ENCODE measurements at places on chromosomes 2 and 18. TPM values are rescaled to one million over a fixed set of nuclear protein-coding genes. Genes with fewer than 3 reads are reported as not detected.

DNA sequence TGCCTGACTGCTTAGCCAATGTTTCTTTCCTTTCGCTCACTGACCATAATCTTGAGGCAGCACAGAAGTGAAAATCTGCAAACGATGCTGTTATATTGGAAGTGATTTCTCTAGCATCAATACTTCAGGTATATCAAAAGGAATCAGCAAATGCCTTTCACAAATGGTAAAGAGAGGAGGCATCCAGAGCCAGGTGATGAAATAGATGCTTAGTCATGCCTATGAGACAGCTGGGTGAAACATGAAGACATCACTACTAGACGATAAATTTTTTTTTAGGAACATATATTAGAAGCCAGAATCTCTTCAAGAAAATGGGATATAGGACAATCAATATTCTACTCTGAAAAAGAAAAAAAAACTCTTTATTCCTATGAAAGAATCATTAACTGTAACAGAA lies 249.2 kb upstream of the SLC39A10 start:
- DNase-seq: no peak

DNA sequence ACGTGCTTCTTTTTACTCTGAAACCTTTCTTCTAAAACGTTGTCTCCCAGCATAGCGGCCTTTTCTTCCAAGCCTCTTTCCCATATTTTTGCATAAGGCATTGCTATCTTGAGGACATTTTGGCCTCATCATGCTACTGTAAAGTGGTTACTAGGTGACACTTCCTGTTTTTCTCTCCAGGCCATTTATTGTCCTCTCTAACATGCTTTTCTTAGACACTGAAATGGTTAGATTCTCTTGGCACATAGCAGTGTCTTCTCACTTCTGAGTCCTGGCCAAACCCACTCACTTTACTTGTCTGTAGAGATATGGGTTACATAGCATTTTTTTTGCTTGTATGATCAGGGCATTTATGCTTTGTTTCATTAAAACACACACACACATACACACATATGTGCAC lies 50.1 kb upstream of the KCNH7 start:
- no peak for DNase-seq

DNA sequence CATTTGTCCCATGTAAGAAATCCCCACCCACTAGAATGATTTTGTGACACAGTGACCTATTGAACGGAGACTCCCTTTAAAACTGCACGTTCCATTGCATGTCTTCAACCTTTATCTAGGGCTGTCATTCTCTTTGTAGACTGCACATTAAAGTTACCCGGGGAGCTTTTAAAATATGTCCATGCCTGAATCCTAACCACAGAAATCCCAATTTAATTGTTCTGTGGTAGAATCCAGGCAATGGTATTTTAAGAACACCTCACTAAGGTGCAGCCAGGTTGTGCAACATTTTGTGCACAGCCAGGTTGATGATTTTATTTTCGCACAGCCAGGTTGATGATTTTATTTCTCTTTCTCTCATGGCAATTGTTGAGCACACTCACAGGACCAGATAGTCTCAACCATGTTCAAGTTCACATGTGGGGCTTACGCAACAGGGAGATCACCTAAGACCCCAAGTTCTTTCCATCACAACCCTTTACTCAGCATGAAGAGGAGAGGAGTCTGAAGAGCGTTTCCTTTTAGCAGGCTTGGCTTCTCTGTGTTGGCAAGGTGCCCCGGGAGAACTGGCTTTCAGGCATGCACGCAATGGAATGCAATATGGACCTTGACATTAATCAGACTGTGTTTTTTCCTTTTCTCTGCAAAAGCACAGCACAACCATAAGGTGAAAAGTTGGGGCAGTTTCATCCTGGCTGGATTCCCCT lies 467.3 kb upstream of the ETAA1 start:
- DNase-seq: no peak

- DNase-seq: no peak
Observed at GRCh38 chr18:68763083-68763482, 34.8 kb upstream of the CCDC102B start.

- no peak for DNase-seq
Observed at GRCh38 chr2:195447323-195447975, 209.6 kb upstream of the SLC39A10 start.

- DNase-seq: no peak
Observed at GRCh38 chr2:21407851-21408250, 284.1 kb downstream of the TDRD15 start.

- DNase-seq: no peak
Observed at GRCh38 chr2:68475576-68475975, 8.2 kb downstream of the APLF start.

Gene LINC00305
- not detected for total RNA-seq

Gene TLK1
- 18.4 TPM for total RNA-seq

Gene POTEC
- not detected for total RNA-seq
